ENCODE measurements at places on chromosomes 11 and 22.

- no peak for DNase-seq
Measured at GRCh38 chr11:106553304-106553703, 465.0 kb downstream of the GUCY1A2 start.

- peak; percentile 97 for DNase-seq
Measured at GRCh38 chr11:68659158-68659921, 25.0 kb upstream of the GAL start.

DNA sequence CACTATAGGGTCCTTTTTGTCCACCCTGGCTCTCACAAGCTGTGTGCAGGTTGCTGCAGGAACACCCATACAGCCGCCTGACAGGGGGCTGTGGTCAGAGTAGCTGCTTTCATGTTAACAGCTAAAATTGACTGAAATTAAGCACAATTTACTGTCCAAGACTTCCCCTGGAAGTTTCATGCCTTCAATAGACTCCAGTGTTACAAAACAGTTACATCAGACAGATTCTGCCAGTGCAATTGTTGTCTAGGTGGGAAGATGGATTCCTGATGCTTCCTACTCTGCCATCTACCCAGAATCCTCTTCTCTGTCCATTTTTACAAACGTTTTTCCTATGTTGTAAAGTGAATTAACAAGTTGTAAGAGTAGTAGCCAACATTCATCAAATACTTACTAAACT, 5.3 kb upstream of the TSKU start:
- DNase-seq: no peak

DNA sequence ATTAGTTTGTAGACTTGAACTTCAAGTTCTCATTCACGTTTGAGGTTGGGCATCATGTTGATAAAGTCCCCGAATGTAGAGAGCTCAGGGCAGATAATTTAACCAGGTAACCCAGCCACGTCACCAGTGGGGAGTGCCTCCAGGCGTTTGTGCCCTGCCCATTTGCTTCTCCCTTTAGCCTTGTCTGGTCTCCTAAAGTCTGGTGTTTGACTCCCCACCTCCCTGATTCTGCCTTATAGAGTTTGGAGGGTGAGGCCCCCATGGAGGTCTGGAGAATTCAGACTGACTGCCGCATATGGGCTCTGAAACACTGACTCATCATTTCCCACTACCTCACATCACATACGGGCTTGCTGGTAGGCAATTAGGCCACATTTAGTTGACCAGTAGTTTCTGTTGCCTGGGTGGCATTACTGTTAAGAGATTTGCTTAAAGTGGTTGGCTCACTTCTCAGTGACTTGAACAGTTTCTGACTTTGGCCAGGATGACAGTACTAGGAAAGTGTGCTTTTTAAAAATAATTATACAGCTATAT, 99.3 kb upstream of the GAL start:
- no peak for DNase-seq

GRCh38 chr11:12778240-12778905, 104.2 kb downstream of the TEAD1 start:
- DNase-seq: no peak

- DNase-seq: no peak
Measured at GRCh38 chr11:929405-929804, 3.7 kb downstream of the AP2A2 start.

DNA sequence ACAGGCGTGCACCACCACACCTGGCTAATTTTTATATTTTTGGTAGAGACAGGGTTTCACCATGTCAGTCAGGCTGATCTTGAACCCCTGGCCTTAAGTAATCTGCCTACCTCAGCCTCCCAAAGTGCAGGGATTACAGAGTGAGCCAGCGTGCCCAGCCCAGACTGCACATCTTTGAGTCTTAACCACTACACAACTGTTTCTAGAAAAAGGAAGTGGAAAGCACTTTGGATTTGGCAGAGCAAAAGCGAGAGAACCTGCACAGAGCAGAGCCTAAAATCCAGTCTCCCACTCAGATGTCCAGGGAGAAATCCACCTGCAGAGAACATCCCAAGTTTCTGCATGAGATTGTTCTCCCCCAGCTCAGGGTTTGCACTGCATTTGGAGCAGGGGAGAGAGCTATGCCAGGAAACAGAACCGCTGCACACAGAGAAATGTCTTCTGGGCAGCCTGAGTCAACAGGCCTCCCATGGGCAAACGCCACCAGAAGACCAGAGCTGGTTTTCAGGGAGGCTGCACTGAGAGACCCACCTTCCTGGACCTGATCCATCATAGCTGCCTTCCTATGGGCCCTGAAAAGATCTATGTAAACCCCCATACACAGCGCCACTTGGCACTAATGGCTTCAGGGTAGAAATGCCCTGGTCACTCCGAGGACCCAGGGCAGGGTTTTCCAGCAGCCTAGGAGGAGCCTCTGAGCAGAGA, 54.0 kb downstream of the RPUSD4 start:
- DNase-seq: no peak

GRCh38 chr11:61120099-61120705, 17.9 kb downstream of the CD5 start:
- DNase-seq: peak; percentile 41

DNA sequence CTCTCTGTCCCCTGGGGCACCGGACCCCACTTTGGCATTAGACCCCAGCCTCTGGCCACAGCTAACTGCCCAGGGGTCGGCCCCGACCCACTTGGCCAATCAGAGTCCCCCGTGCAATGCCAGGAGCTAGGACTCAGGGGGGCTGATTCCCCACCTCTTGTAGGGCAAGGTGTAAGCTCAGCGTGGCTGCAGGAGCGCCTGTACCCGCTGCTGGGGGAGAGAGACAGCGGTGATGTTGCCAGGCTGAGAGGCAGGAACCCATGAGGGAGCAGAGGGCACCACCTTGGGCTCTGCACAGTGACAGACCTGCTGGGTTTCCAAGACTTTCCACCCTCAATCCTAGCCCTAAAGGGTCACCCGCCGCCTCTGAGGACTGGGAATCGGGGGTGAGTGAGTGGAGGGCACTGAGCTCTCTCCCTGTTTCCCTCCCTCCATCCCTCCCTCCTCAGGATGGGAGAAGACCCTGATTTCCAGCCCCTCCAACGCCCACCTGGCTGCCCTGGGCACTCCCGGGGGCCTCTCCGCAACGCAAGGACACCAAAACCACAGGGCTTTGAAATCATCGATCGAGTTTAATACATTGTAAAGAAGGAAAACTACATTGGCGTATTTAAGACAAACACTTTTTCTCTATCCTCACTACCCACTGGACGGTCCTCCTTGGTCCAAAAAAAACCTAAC, 128.4 kb downstream of the ARHGAP8 start:
- no peak for DNase-seq

DNA sequence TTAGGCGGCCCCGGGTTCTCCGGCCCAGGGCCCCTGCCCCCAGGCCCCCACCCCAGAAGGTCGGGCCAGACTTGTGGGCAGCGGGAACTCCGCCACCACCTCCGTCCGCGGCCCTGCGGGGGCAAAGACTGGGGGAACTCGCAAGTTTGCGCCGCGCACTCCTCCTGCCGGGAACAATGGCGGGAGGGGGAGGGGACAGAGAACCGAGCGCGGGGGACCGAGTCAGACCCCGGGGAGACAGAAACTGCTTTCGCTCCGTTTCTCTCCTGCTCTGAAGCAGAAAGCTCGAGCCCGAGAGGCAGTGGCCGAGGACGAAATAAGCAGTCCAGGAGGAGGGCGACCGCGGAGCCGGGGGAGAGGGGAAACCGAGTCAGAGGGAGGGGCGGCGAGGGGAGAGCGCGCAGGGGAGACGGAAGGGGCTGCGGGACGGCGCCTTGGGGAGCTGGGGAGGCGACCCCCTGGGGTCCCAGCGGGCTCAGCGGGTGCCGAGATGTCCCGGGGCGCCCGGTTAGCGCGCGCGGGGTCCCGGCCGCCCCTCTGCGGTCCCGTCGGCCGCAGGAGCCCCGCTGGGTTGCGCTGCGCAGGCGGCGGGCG, 555 bp downstream of the TP53I11 start:
- no peak for DNase-seq

- peak; percentile 66 for DNase-seq
Measured at GRCh38 chr11:46914363-46914762, 4.0 kb downstream of the LRP4 start.

DNA sequence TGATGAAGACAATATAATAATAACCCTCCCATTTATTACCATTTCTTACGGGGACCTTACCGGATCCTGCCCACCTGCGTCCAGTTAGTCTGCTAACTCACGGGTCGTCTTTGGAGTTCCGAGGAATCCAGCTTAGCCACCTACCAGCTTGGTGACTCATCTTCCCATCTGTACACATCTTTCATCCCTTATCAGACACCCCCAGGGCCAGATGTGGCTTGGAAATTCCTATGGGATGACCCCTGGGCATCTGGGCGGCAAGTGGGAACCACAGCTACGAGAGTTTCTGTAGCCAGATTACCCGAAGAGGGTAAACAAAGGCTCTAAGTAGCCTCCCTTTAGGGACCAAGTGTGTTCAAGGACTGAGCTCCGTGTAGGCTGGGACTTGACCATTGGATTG, 12.8 kb upstream of the PRR5 start:
- DNase-seq: no peak

DNA sequence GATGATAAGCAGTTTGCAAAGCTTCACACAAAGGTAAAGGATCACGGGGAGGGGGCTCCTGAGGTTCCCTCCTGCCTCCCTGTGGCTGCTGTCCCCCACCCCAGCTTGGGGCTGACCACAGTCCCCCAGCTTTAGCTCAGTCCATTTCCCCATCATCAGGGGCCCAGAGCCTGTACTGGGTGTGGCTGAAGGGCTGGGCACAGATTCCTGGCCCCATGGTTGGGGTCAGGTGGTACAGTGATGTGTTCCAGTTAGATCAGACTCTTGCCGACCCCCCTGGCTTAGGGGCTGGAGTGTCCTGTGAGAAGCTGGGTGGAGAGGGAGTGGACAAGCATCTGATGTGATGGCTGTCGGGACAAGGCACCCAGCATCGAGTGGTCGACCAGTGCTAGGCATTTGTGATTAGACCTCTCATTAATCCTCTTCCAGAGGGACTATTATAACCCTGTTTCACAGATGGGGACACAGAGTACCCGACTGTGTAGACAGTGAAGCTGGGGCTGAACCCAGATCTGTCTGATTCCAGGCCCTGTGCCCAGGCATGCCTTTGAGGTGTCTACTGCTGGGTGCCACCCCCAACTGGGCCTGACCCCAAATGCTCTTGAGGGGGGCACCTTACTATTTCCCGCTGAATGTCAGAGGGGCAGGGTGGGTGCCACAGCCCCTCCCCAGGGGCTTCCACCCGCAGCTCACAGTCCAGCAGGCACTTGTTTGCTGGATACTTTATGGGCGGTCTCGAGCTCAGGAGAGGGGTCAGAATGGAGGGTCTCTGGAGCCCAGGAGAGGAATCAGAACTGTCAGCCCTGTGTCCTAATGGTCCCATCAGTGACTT, 4.3 kb downstream of the SHANK3 start:
- no peak for DNase-seq

DNA sequence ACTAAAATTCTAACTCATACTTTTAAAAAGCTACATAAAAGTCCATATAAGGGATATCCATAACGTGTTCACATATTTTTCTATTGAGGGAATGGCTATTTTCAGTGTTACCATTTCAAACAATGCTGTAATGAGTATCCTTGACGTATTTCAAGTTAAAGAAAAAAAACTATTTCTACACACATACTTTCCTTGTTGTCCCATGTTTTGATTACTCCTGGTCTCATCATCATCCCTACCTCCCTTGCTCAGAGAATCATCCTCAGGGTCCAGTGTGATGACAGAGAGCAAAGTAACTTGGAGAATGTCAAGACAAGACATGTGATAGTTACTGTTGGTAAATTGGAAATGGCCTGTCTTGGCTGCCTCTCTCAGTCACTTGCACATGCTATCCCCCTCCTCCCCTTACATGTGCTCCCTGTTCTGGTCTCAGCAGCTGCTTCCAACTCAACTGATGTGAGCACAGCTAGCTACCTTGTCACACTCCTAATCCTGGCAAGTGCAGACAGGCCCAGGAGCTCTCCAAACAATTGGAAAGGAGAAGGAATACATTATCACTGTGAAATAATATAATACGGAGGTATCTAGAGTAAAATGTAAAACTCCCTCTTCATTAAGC, 21.8 kb downstream of the NUMA1 start:
- peak; percentile 30 for DNase-seq

GRCh38 chr11:65584106-65584505, 8.3 kb downstream of the EHBP1L1 start:
- no peak for DNase-seq

GRCh38 chr11:8961401-8961800, 2.8 kb downstream of the TMEM9B start:
- no peak for DNase-seq

GRCh38 chr11:18243783-18244362, 4.6 kb downstream of the SAA2 start:
- DNase-seq: peak; percentile 60

DNA sequence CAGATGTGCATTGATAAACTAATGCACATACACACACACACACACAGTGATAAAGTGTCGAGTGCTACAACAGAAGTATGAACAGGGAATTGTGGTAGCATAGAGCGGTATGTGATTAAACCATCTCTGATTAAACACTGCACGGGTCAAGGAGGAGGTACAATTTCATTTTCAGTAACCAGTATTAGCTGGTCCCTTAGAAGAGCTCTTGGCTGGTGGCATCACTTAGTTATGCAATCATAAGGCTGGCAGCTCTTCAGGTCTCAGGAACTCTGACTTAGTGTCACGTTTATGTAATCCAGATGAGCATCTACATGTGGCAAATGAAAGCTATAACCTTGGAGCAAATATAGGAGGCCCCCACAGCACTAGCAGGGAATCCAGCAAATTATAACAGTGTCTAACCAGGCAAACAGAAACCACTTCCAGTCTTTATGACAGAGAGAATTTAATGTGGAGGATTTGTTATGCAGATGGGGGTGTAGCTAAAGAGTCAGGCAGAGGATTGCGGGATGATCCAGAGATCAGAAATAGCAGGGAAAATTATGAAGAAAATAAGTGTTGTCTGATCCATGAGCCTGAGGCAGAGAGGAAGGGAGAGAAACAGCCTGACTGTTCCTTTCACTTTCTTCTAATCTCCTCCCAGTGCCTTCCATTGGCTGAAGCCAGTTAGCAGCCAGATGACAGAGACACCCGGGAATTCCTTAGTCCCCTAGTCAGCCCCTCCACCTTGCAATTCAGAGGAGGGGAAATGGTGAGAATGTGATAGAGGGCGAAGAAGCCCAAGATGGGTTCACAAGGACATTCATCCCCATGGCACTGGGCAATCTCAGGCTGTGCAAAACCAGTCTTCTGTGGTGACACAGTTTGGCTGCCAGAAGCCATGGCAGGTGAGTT, 533.1 kb upstream of the TENM4 start:
- DNase-seq: peak; percentile 39

DNA sequence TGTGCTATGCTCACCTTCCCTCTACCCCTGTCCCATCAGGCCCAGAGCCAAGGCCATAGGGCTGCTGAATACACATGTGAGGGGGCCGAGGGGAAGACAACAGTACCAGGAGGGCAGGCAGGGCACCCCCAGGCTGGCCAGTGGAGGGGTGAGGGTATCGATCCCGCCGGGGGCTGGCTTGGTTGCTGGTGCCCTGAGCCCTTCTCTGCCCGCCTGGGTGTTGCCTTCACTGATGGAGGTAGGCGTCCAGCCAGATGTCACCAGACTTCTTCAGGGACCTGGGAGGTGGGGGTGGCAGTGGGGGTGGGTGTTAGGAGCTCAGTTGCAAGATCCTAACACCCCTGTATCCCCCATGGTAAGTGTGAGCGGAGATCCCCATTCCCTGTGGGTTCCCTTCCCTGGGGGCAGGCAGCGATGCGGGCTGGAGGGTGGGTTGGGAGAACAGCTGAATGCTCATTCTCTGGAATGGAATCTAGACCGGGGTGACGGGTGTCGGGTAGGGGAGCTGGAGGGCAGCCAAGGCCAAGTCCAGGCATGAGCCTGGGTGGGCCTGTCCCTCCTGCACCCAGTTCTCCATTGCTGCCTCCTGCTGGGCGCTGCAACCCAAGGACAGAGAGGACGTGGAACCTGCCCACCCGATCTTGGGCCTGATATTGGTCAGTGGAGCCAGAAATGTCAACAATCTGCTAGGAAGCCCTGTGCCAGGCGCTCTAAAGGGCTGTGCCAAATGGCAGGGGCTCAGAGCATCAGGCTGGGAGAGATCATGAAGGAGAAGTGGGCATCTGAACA, 17.6 kb downstream of the FADS3 start:
- no peak for DNase-seq

Data from LHCN-M2 (cell line).